ENCODE measurements at places on chromosomes 4 and X.

DNA sequence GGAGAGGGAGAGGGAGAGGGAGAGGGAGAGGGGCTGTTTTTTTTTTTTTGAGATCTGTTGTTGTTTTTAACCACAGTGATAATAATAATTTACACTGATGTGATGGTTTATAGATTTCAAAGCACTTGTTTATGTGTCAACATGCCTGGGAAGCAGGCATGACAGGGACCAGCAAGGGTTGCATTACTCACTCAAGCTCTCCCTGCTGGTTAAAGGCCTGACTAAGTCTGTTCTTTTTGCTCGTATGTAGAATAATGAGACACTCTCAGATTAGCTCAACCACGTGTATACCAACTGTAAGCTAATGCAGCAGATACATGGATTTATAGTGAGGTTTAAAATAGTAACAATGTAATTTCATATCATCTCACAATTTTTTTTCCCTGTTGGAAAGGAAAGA is 134.6 kb upstream of the BOD1L1 start:
- DNase-seq = peak; percentile 13

DNA sequence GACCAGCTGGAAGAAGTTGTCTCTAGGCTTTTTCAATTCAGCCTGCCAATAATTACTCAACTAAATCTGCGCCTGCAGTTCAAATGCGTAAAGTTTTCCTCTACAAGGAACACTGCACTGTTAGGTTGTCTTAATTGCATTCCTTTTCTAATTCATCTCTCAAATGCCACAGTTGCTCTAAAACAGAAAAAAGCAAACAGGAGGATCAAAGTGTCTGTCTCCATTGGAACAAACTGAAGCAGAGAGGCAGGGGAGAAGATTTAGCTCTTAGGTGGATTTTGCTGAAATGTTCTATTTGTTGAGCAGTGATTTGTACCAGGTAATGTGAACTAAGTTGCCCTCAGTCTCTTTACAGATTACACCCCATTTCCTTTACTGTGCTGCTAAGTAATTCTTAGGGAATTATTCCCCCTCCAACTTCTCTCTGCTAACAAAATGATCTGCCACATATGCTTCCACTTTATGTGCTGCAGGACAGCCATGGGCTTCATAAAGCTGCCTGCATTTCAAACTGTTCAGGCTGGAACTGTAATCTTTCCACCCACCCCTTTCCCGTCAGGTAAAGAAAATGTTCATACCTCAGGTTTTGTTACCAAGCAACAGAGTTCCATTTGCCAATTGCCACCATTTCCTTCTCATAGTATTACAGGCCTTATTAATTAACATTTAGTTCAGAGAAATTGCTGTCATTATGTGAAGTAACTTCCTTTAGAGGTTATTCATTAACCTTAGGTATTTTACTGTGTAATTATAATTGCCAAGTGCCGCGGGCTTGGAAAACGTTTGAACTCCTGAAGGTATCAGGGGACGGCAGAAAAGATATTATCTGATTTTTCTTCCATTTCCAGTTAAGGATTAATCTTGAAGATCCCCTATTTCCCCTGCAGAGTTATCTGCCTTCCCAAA is 149.3 kb downstream of the SPRY1 start:
- DNase-seq = peak; percentile 97

DNA sequence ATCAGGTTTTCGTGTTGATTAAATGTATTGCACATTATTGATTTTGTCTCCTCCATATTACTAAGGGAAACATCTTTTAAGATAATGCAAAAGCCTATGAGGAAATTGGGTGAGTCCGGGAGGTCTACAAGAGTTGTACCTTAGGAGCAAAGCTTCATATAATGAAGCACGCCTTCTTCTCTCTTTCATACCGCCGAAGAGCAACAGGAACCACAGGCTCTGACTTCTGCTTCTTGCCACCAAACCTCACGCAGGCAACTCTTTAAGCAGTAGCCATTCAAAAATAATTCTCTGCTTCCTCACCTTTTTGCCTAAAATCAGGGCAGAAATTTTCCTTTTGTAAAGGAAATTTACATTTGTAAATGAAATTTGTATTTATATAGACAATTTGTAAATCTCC is 139.6 kb downstream of the SPRY1 start:
- DNase-seq = no peak

DNA sequence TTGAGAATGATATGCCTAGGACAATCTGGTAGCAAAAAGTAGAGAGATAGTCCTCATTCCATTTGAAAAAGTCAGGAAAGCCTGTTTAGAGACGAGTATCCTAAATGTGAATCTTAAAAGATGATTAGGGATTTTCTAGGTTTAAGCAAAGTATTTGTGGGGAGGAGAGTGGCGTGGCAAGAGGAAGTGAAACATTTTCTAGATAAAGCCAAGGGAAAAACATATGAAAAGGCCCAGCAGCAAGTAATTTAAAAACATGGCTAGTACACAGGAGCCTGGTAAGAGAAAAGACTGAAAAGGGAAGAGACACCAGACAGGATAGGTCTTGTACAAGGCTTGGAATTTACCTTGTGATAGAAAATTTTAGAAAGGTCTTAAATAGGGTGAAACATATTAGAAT is 45.9 kb downstream of the CORIN start:
- no peak for DNase-seq

DNA sequence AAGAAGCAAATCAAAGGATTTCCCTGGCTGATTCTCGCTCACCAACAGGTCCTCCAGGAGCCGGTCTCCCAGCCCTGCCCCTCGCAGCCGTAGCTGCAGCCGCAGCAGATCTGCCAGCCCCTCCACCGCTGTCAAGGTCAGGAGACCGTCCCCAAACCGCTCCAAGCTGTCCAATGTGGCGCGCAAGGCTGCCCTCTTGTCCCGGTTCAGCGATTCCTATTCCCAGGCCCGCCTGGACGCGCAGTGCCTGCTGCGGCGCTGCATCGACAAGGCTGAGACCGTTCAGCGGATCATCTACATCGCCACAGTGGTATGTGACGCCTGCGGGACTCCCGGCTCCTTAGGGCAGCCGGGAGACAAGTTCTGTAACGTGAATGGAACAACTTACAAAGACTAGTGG is 25.6 kb downstream of the SPATA18 start:
- DNase-seq = no peak

GRCh38 chrX:46840946-46841345 is 4.1 kb downstream of the RP2 start:
- no peak for DNase-seq

GRCh38 chr4:157225096-157225495 is 4.6 kb downstream of the GRIA2 start:
- no peak for DNase-seq

DNA sequence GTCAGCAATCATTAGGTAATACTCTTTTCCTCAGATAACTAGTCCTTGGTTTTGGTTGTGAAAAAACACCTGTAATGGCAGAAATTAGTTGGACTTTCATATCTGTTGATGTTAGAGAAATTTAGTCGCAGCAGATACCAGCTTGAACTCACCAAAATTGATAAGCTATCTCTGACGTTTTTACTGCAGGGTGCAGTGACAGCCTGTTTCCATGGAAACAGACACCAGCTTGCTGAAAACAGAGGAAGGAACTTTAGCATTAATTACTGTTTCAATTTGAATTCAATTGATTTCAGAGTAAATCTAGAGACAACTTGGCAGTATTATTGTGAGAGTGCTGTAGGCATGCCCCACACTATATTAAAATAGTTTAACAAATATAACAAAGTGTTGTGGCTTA is 246.5 kb downstream of the PPP1R2C start:
- DNase-seq = no peak

DNA sequence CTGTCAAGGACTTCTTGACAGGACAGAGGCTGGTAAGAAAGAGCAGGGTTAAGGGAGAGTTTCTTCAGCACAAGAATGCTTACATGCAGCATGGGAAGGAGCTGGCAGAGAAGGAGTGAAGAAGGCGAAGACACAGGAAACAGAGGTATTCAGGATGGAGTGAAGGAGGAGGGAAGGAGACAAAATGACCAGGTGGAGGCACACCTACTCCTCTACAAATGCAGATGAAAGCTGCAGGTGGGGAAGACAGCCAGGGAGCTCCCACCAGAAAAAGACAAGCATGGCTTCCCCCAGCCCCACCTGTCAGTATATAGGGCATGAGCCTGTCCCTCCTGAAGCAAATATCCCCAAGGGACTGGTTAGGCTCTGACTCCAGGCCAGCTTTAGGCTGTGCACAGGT is 29.6 kb upstream of the NKRF start:
- DNase-seq = no peak

- no peak for DNase-seq
Observed at GRCh38 chrX:84064814-84065213, 123.2 kb downstream of the RPS6KA6 start.

DNA sequence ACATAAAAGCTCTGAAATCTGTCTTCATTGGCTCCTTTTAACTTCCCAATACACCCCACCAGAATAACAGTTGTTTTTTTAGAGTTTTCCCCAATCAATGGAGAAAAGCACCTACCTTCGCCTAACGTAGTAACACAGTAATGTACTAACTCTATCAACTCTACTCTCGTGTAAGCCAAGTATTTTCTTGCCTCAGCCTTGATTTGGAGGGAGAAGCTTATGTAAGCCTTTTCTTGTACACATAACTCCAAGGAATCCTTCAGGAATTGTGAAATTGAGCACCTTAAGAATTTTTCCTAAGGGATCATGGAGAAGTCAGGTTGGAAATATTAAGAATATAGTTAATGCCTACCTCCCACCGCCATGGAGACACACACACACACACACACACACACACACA is 181.2 kb downstream of the RAPGEF2 start:
- peak; percentile 72 for DNase-seq

DNA sequence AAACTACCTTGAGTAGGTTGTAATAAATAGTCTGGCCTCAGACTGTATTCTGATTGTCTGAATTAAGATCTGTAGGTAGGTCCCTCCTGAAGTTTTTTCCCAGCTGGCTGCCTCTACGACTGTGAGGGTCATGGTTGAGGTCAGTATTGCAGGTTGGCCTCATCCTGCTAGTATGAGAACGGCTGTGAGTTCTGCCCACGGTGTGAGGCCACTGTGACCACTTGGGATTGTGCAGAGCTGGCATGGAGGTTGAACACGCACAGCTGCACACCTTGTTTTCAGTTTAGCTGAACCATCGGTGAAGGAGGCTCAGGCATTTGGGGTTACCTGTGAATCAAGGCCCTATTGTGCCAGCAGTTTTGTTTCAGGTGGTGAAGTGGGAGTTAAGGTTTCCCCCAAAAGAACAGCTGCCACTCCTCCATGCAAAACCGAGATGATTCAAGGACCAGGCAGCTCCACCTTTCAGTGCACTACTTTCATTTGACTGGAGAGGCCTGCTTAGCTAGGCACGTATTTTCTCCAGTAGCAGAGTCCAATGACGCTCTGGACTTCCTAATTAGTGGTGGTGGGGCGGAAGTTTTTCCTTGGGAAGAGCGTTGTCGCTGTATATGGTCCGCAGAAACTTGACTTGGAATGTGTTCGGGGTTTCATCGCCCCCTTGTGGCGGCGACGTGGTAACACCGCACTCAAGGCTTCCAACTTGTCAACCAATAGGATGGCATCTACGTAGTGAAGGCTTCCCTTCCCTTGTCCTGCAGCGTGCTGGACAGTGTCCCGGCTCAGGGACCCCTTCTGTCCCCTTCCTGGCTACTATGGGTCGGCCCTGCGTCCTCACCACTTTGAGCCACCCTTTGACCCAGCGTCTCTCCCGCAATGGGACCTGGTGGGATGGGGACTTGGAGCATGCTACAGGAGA is 13.8 kb downstream of the CMC4 start:
- peak; percentile 70 for DNase-seq

Measured in renal cortical epithelial cell (primary cell).